ENCODE measurements at places on chromosomes 12 and 14. TPM values are rescaled to one million over a fixed set of nuclear protein-coding genes. Genes with fewer than 3 reads are reported as not detected.

Gene KERA
- not detected for total RNA-seq

- peak; percentile 24 for DNase-seq
Observed at GRCh38 chr14:21057803-21058675, at the start of gene RNASE8. Gene RNASE8 (plus strand): TSS chr14:21057822. CDS start chr14:21057893, 71 bp downstream.

DNA sequence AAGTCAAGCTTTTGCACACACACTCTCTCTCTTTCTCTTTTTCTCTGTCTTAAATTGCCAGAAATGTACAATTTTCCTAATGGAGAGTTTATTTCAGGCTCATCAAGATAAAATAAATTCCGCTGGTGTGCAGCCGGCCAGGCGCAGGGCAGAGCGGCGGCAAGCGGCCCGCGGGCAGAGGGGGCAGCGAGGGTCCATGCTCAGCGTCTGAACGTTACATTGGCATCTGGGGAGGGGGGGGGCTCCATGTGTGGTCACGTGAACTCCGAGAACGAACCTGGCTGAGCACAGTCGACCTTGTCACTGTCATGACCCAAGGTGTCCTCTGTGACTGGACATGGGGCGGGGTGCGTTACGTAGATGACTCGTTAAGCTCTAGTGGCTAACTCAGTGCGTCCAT is 23.8 kb upstream of the FZD10 start:
- DNase-seq = no peak

DNA sequence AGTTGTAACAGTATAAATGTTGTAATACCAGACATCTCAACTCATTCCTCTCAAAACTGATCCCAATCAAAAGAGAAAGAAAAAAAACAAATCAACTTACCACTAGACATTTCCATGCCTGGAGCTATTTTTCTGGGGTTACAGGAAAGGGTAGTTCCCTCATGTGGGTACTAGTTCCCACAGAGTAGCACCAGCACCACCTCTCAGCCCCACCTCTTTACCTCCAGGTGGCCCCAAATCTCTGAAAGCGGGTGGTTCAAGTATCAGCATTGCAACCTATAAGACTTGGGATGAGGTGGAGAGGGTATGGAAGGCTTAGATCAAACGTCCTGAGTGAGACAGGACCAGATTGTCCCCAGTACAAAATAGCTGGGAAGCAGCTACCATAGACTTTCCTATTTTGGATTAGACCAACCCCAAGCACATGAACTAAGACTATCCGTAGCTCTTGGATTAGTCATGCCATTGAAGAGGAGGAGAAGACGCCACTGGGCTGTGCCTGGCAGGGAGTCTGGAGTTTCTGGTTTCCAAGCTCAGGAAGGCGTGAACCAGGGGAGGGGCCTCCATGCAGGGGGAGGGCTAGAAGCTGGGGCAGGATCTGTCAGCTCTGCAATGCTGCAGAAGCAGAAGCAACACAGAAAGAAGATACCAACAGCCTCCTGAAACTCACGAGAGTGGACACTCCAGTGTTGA is at the start of gene SLC39A2:
Gene SLC39A2, plus strand, starts transcription at position 620 of the 693 bp plus-strand sequence. CDS start 154 bp downstream, outside the sequence.
- DNase-seq = peak; percentile 83

Gene OTX2
- total RNA-seq = not detected

GRCh38 chr12:132444957-132445883 is 44.7 kb upstream of the FBRSL1 start:
- no peak for DNase-seq

GRCh38 chr14:102827716-102828115 is 50.5 kb downstream of the TRAF3 start:
- no peak for DNase-seq

Gene CCDC177
- not detected for total RNA-seq

DNA sequence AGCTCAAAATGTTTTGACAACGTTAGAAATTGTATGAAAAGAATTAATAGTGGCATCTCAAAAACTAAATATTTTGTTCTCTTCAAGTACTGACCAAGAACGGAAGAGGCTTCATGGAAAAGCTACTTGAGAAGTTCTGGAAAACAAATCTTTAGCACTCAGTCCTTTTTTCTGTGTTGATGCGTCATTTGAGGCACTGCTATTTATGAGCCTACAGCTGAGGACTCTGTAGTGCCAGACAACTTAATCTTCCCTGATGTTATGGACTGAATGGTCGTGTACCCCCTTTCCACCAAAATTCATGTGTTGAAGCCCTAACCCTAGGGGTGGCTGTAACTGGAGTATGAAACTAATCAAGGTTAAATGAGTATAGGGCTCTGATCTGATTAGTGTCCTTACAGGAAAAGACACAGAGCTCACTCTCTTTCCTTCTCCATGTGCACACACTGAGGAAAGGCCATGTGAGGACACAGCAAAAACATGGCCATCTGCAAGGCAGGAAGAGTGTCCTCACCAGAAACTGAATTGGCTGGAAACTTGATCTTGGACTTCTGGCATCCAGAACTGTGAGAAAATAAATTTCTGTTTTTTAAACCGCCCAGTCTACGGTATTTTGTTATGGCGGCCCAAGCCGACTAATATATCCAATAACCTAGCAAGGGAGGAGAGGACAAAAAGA is 337.0 kb upstream of the CLEC14A start:
- DNase-seq = no peak

DNA sequence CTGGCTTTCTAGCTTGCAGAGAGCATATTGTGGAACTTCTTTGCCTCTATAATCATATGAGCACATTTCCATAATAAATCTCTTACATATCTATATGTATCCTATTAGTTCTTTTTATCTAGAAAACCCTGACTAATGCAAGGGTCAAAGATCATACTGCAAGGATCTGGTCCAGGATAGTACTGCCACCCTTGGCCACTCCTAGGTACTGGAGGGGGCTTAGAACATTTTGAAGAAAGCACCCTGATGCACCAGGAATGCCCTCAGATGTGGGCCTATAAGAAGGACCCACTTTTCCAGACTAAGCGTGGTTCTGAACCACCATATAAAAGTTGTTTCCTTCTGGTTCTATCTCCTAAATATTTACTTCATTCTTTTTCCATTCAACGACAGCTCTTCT is 14.6 kb downstream of the ATXN7L3B start:
- no peak for DNase-seq

DNA sequence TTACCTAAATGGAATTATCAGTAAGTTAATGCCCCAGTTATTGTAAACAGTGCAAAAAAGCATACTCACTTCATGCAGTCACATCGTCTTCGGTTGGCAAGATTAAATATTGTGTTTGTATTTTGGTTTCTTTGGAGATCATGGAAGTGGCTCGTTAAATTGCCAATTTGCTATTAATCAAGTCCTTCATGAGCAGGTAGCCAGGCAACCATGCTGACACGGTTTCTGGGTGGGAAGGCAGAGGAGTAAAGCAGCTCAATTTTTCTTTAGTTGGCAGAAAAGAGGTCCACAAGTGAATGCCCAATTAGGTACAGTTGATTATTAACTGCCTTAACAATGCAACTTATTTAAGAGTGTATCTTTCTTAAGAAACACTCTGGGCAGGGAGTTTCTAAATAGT is 43.9 kb downstream of the PPP4R3A start:
- no peak for DNase-seq

Data from MCF 10A (cell line).